ENCODE measurements at places on chromosomes 3 and 15. TPM values are rescaled to one million over a fixed set of nuclear protein-coding genes. Genes with fewer than 3 reads are reported as not detected.

GRCh38 chr3:100002599-100003350 is 111.5 kb downstream of the FILIP1L start:
- no peak for DNase-seq

DNA sequence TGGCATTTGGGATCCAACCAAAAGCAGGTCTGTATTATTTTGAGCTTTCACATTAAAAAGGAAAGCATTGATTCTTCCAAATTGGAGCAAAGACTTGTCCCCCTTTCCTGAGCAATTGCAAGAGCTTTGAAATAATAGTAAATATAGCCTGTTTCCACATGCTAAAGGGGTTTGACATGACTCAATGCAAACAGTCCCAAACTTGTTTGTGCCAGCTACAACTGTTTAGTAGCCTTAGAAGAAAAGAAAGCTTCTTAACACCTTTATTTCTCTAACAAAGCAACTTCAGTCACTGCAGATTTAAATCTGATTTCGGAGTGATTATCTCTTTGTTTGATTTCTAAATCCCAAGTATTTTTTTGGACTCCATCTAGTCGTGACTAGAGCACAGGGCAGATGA is 180.2 kb downstream of the SEMA6D start:
- no peak for DNase-seq

- no peak for DNase-seq
Measured at GRCh38 chr15:58442122-58442521, 10.3 kb downstream of the LIPC start.

GRCh38 chr3:128075522-128076482 is 23.6 kb downstream of the SEC61A1 start:
- no peak for DNase-seq

DNA sequence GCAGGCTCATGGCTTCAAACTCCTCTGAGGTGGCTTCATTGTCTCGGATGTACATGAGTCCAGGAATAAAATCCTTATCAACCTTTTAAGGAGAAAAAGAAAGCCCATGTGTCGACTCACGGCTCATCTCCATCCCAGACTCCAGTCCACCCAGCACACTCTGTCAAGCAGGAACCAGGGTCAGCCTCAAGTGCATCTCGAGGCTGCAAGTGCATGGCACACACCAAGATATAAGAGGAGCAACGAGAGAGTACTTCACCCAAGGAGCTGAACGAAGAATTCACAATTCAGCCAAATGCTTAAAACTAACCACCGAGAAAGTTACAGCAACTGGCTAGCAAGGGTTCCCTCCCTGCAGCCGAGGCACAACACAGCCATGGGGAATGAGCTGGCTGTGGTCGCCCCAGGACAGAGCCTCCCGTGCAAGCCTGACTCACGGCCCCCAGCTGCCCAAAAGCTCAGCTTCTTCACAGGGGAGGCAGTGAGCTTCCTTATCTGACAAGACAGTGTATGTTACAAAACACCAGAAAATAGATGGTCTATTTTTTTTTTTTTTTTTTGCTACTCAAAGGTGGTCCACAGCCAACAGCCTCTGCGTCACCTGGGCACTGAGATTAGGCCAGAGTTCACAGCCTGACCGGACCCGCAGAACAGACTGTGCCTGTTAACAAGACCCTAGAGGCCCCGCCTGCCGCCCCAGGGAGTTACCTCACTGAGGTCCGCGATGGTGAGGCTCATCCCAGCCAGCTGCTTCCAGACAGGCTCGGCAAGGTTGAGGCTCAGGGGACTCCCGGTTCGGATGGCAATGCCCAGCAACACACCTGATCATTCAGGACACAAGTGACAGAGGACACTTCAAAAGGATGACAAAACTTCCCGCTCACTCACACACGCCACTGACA is 15.9 kb upstream of the OCA2 start:
- DNase-seq = no peak

Gene LRRN1
- total RNA-seq = not detected

All from glomerular endothelial cell (primary cell).